ENCODE measurements at places on chromosomes 7 and 10. TPM values are rescaled to one million over a fixed set of nuclear protein-coding genes. Genes with fewer than 3 reads are reported as not detected.
A peak's percentile ranks its signal among the peaks of the same experiment; 100 is the strongest.

DNA sequence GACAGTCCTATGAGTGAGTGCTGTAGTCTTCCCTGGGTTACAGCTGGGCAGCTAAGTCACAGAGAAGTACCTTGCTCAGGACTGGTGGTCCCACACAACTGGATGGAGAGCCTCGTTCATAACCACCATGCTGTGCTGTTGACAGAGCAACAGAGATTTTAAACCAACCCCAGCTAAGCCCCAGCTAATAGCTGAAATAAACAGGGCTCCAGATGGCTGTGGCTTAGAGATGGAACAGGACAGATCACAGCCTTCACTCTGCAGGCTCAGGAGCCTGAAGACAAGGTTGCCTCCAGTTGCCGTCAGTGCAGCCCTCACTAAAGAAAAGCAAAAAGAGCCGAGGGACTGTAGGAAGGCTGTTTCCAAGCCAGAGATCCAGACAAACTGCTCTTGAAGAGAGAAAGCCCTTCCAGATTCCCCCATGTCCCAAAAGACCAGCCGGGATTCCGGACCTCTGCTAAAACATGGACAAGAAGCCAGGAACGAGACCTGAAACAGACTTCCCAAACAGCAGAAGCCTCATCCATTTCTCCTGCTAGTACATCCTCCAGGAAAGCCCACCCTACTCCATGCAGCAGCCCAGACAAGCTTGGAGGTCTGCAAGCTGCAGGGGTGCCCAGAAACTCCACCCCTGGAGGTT, 4.2 kb downstream of the HTRA1 start:
- DNase-seq, result no peak

- DNase-seq, result no peak
Observed at GRCh38 chr10:99930731-99931550, 78.8 kb downstream of the DNMBP start.

DNA sequence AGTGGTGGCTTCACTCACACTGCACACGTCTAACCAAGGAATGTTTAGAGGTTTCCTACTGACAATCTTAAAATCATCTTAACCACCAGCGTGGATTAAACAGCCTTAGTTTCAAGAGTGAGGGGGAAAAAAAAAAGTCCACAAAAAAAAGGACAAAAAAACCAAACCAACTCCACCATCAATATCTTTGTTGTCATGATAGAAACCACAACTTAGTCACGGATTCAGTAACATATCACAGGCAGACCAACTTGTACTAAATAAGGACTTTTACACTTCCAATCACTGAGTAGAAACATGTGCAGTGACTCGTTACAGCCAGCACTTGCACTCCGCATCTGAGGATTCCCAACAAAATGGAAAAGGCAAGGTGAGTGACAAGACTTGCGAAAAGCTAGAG, 46.5 kb downstream of the FAM171A1 start:
- no peak for DNase-seq

DNA sequence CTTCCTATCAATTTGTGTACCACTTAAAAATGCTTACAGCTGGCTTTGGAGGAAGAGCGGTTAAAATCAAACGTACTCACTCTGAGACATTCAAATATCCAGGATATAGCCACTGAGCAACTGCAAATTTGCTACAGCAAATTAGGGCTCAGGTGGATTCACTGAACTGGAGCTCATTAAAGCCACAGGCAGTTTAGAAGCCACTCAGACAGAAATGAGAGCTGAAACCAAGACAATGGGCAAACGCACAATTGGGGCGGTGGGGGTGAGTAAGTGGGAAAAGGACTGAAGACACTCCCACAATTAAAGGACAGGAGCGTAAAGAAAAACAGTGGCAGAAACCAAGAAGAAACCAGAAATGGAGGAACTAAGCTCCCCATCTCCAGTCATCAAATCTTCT, 20.5 kb downstream of the MPP7 start:
- no peak for DNase-seq

- DNase-seq, result no peak
Observed at GRCh38 chr7:29749701-29750321, 56.5 kb upstream of the WIPF3 start.

The IFIT3 gene
- not detected for total RNA-seq

- no peak for DNase-seq
Observed at GRCh38 chr7:116231949-116232348, 21.6 kb downstream of the TES start.

DNA sequence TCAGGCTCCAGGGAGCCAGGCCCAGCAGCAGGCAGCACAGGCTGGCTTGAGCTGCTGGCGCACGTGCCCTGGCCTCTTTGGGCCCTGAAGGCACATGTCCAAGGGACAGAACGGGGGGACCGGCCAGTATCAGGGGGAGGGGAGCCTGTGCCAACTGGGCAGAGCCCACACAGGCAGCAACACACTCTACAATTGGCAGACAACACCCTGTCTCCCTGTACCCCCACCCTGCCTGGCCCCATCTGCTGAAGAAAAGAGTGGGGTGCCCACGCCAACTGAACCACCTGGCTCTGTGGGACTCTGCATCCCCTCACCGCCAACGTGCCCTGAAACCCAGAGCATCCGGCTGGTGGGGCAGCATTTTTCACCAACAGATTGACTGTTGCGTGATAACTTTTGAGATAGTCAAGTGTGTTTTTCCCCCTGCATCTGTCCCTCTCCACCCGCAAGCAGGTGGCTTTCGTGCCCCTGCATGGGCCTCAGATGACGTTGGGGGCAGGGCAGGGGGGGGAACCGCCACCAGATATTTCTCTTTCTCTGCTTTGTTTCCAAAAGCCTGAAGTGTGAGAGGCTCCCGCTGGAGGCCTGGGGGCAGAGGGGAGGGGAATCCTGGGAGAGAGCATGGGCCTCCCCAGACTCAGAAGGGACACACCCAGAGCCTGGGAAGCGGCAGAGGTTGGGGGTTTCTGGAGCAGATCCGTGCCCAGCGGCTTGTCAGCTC, 21.8 kb downstream of the SLIT1 start:
- DNase-seq, result peak; percentile 18

The PNLIP gene
- total RNA-seq, result not detected

GRCh38 chr7:155644971-155645509, 579 bp downstream of the RBM33 start:
- peak; percentile 30 for DNase-seq

DNA sequence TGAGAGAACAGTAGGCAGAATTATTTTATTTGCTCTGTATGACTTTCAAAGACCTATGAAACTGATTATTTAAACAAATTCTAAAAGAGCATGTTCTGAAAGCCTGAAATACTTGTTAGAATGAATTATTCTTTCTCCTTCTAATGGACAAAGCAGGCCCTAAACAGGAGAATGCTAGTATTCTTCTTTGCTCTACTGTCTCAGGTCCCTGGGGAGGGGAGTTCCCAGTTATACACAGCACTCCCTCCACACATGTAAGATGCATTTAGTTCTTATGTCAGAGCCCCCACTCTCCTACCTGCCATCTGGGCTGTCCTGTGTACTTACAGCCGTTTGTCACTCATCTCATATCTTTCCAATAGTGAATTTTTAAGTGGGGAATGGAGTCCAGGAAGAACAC, 633.5 kb upstream of the ANKRD30A start:
- peak; percentile 44 for DNase-seq

The RPEL1 gene
- total RNA-seq, result not detected

DNA sequence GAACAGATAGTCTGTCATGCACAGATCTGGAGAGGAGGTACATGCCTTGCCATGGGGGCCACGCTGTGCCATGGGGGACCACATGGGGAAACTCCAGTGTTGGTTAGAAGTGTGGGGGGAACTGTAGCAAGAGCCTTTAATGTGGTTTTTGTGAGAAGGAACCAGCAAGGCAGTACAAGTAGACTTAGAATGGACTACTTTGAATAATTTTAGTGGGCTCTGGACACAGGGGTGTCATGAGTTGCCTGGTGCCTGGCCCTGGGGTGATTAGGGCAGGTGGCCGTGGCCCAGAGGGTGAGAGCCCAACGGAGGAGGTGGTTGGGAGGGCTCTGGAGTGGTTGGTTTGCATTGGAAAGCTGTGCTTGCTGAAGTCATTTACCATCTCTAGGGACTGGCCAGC, 77.2 kb downstream of the CXCL12 start:
- DNase-seq, result no peak

GRCh38 chr7:74032624-74033371, 4.8 kb downstream of the ELN start:
- DNase-seq, result no peak

- DNase-seq, result no peak
Observed at GRCh38 chr10:99551158-99551557, 18.4 kb downstream of the NKX2-3 start.

The NIPSNAP2 gene
- total RNA-seq, result 39.6 TPM

DNA sequence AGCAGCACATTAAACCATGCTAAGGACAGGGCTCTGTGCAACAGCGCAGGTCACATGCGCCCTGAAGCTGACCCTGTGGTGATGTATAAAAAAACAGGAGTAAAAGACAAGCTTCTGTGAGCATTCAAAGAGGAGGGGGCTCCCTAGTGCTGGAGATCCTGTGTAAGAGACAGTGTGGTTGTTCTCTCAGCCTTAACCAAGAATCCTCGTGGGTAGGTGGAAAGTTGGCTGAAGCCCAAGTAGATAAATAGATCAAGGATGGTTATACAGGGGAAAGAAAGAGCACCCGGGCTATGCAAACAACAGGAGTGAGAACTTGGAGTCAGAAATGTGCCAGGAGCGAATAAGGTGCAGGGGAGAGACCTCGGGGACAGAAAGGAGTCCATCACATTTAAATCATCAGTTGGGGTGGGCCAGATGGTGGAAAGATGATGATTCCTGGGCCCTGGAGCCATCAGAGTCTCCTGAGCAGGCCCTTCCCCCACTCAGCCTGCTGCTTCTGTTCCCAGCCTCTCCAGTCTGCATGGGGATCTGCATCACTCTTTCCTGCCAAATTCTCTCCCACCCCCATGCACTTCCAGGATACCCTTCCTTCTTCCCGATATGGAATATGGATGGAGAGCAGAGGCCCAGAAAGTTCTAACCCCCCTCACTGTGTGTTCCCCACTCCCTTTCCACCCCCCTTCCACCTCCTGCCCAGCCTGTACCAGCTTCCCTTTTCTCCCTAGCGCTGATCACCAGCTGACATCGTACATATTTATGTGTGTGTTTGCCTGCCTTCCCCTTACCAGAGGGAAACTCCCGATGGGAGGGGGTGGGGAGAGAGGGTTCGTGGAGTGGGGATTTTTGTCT, 78.1 kb upstream of the PRR15 start:
- DNase-seq, result peak; percentile 50

The TDRD1 gene
- not detected for total RNA-seq

DNA sequence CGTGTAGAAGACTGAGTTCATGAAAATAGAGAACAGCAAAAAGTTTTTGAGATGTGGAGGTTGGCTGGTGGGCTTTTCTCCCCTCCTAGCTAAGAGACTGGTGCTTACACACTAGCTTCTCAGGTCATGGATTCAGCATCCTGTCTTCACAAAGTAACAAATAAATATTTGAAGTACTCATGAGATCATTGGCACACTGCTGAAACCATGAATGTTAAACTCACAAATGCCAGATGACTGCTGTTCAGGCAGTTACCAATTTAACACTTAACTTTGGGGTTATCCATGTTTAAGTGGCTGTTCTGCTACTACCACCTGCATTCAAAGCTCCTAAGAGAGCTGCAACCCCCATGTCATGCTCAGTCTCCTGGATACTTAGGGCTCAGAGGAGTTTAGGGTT, 119.0 kb upstream of the BET1 start:
- DNase-seq, result no peak

- DNase-seq, result no peak
Observed at GRCh38 chr7:141558544-141559183, 7.5 kb downstream of the AGK start.

DNA sequence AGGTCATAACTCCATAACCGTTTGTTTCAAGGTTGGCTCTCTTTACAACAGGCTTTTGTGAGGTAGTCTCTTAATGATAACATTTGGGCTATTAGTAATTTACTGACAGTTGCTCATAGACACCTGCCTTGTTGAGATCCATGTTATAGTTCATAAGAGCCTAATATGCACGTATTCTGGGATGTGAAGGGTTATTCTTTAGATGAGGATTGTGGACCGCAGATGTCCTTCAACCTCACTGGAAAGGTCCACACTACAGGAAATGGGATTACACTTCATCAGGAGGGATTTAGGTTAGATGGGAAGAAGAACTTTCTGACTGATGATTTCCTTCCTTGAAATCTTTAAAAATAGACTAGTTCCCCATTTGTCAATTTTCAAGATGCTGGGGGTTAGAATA, 62.8 kb downstream of the SAMD9 start:
- DNase-seq, result no peak

GRCh38 chr7:17405786-17406185, 107.3 kb downstream of the AHR start:
- DNase-seq, result no peak

The SLC18A3 gene
- 21.5 TPM for total RNA-seq

Data from glutamatergic neuron (in vitro differentiated cells).